ENCODE measurements at places on chromosomes 4 and X.

DNA sequence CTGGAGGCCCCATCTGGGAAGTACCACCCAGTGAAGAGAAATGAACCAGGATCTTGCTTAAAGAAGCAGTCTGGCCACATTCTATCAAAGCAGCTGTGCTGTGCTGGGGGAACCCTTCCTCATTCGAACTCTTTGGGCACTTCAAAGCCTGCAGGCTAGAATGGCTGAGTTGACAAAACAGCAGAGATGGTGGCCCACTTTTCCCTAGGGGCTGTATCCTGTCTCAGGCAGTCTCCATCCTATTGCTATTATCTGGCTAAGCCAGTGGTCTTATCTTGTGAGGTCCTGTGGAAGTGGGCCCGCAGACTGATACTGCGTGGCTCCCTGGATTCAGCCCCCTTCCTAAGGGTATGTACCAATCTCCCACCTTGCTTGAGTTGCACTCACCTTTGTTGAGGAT lies 114.3 kb downstream of the VSIG4 start:
- no peak for DNase-seq

DNA sequence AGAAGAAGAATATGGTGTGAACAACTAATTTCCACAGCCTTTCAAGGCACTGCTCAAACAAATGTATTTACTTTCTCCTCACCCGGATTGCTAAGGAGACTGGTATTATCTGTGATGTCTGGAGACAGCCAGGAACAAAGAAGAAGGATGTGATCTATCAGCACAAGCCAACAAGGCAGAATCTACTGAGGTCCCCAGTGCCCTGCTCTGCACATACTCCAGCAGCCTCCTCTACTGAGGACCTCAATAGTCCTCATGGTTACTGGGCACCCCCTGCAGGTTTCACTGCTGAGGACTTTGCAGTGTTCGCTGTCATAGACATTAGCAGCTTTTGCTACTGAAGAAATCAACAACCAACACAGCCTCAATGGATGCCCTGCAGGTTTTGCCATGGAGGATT lies 930.1 kb downstream of the ADGRL3 start:
- DNase-seq: no peak

GRCh38 chr4:175129797-175130196 lies 211.6 kb downstream of the ADAM29 start:
- DNase-seq: no peak

DNA sequence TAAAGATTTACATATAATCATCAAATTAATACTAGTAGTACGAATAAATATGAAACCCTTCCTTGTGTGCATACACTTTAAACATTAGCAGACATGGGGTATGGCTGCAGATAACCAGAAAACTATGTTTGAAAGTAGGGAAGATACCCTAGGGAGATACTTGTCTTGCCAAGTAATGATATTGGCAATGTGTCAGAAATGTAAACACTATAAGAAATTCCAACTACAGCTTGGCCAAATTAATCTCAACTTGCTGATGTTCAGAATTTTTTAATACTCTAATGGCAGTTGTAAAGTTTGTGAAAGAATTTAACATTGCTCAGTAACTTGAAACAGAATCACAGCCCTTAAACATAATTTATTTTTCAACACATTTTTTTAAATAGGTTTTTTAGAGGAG lies 27.4 kb upstream of the HPGD start:
- no peak for DNase-seq

- no peak for DNase-seq
Measured at GRCh38 chr4:86967073-86967472, 32.3 kb downstream of the AFF1 start.

- no peak for DNase-seq
Measured at GRCh38 chr4:127284236-127284635, 348.5 kb upstream of the INTU start.

- no peak for DNase-seq
Measured at GRCh38 chr4:26127851-26128337, 192.9 kb upstream of the RBPJ start.

DNA sequence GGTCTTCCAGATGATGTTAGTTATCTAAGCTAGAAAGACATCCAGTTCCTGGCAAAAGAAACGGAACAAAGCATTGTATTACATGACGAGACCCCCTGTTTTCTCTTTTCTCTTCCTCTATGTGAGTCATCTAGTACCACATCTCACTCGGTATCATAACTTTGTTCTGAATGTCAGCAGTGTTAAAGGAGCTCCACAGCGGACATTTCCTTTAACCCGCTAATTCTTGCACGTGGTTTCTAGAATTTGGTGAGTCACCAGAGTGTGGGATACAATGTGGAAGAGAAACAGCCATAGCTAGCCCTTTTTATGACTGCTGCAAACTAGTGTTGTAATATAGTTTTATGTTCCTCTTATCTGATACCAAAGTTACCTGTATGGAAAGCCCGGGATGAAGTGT lies 243.7 kb downstream of the TENM3 start:
- no peak for DNase-seq

GRCh38 chr4:175559126-175559525 lies 252.9 kb downstream of the GPM6A start:
- no peak for DNase-seq

GRCh38 chr4:125986307-125986706 lies 671.6 kb downstream of the FAT4 start:
- DNase-seq: no peak

DNA sequence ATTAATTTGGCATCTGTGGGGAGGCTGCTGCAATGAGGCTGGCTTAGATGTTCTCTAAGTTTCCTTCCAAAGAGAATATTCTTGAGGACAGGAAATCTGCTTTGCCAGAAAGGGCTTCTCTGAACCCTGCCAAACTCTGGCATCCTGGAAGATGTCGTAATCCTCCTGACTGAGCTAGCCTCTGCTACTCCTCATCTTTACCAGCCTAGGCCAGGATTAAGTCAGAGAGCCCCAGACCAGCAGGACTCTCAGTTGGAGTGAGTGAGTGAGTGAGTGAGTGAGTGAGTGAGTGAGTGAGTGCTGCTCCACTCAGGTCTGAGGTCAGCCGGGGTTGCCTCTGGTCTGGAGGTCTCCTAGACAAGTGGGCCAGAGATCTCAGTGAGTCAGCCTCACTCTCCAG lies 104.9 kb upstream of the SOD3 start:
- DNase-seq: no peak

DNA sequence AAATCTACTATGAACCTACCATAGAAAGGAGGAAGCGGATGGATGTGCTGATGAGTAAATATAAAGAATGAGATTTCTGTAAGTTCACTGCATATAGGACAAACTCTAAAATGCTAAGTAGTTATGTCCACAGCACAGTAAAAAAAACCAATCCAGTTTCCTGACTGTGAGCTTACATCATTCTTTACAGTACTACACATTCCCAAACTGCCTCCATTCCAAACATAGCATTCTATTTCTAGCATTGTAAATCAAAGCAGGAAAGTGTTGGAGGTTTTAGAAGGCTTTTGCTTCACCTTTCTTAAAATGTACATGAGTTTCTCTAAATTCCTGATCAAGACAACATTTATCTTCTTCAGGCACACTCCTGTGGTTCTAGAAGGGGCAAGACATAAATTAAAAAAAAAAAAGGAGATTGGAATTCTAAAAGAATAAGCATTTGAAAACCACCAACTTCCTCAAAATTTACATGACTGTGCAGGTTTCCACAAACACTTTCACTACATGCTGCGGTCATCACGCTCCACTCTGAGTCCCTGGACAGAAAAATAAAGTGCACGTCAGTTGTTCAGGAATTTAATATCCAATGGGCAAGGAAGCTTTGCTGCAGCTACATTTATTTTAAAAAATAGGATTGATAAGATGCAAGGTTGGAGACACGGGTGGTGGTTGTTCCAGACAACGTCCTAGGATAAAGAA lies 297.6 kb upstream of the STS start:
- DNase-seq: peak; percentile 33

- DNase-seq: peak; percentile 62
Measured at GRCh38 chr4:1249731-1250526, 999 bp upstream of the CTBP1 start.

DNA sequence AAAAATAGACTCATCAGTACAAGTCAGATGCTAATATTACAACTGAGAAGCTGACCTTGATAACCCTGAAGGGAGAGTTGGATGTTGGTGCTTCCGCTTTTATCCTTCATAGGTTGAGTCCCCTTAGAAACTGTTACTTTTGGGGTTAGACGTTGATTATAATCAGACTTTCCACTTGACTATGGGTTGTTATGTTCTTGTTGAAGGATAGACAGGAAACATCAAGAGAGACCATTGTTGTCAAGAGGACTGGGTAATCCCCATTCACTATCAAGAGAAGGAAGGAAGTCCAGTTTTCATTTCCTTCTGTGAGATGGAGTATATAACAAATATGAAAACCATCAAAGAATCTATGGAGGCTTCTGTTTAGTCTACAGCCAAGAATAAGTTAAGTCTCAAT lies 229.9 kb upstream of the AFF2 start:
- DNase-seq: no peak

- DNase-seq: no peak
Measured at GRCh38 chr4:29151584-29151983, 1568.6 kb upstream of the PCDH7 start.

GRCh38 chr4:48462363-48462762 lies 20.8 kb upstream of the SLC10A4 start:
- no peak for DNase-seq

GRCh38 chr4:44150091-44150576 lies 298.5 kb downstream of the KCTD8 start:
- peak; percentile 50 for DNase-seq
